ELF-1 (cell line): ENCODE measurements at places on chromosomes 4 and X.

GRCh38 chrX:101595739-101596419, 21.9 kb downstream of the ARMCX6 start:
- DNase-seq: peak; percentile 56

DNA sequence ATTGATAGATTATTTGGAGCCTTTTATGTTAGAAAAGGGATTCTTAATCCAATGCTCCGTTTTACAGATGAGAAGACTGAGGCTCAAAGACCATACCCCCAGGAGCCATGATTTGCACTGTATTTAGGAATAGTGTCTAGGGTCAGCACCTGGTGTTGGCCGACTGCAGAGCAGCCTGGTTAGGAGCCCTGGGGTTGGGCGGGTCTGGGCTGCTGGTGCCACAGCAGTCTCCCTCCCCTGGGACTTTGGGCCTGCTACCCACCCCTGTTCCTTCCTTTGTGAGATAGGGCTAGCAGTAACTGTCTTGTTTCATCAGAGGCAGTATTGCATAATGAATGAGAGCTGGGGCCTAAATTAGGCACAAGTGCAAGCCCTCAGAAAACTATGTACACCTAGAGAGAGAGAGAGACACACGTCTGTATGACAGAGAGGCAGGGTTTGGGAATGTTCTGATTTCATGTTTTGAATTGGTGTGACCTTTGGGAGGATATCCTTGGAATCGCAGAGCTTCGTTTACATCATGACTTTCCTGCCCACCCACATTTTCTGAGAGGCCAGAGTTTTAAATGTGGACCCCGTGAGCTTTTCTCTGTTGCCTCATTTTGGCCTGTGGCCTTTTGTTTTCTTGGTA, 111.7 kb downstream of the PTTG2 start:
- no peak for DNase-seq

DNA sequence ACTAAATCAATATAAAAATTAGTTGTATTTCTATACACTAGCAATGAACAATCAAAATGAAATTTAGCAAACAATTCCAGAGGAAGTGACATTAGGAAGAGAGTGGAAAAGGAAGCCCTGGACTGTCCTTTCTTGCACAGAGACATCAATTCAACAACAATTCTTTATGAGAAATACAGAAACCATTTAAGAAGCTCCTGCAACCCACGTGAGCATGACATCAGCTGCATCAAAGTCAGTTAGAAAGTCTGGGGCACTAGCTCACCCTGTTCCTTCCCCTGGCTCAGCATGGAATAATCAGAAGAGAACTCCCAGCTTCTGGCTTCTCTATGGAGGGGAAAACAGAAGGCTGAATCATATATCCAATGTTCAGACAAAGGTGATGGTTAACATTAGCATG, 48.6 kb upstream of the STARD8 start:
- no peak for DNase-seq

- DNase-seq: peak; percentile 68
Observed at GRCh38 chrX:107826238-107827029, 768 bp downstream of the MID2 start.

DNA sequence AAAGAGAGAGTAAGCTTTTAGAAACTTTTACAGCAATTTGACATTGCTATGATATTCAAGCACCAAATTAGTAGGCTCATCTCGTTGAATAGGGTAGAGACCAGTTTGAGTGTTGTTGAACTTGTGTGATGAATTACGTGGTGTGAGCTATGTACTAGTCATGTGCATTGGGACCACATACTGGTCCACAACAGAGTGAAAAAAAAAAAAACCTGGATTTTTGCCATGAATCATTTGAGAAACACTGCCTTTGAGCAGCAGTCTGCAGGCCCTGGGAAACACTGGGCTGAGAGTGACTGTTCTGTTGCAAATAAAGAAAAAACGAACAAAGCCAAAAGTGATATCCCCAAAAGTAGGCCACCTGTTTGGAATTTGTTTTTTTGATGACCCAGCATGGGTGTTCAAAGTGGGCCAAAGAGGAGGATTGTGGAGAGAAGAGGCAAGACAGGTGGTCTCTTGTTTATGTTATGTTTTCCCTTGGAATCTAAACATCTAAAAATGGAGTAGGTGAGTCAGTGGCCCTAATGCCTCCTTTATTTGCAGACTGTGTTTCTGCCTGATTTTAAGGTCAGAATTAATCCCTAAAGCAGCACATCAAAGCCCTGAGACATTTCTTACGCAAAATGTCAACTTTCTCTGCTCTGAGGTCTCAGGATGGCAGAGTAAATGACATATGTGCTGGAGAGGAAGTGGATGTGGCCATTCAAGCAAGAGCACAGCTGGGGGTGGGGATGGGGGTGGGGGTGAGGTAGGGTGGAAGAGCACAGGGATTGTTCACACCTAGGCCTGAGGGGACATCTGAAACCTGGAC, 33.5 kb downstream of the TAF7L start:
- DNase-seq: no peak

- DNase-seq: no peak
Observed at GRCh38 chrX:50860518-50860917, 46.5 kb upstream of the SHROOM4 start.

- peak; percentile 29 for DNase-seq
Observed at GRCh38 chr4:90060039-90060438, 67.2 kb upstream of the CCSER1 start.

- DNase-seq: no peak
Observed at GRCh38 chrX:111483881-111484280, 27.6 kb upstream of the SERTM2 start.

DNA sequence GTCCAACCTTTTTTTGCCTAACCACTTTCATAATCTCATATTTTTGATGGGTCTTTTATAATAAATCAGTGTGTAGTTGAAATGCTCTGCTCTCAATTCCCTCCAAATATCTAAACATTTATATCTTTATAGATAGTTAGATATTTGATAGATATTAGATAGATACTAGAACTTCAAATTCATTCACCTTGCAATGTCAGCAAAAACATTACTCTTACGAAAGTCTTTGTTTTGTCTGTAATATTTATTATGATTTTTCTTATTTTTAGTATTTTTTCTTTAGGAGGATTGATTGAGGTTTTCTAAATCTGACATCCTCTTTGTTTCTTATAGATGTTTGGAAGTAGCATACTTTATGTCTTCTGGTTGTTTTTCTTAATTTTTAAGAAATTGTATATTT, 2563.6 kb downstream of the PCDH7 start:
- no peak for DNase-seq

DNA sequence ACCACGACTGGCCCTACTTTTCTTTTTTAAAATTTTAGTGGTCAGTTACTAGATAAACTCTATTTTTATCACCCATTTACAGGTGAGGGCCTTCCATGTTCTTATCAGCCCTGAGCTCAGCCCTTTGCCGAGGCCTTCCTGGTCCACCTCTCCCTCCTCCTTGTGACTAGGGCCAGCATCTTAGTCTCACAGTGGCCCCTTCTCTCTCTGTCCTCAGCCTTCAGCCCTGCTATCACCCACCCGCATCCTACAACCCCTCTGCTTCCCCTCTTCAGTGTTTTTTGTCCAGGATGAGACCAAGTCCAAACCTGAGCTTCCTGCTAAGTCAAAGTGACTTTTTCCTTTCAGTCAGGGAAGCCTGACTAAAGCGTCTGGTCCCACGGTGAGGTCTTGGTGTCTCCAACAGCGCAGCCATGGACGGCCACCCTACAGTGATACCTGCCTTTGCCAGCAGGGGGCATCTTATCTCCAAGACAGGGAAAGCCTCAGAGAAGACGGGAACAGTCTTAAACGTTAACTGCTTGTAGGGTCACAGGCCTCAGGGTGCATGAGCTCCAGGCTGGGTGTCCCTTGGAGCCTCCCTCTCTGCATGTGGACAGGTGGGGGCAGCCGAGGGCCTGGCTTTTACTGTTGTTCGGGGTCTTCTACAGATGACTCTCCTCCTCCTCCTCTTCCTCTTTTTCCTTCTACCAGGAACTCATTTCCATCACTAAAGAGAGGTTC, 11.7 kb upstream of the GAGE10 start:
- DNase-seq: peak; percentile 91

DNA sequence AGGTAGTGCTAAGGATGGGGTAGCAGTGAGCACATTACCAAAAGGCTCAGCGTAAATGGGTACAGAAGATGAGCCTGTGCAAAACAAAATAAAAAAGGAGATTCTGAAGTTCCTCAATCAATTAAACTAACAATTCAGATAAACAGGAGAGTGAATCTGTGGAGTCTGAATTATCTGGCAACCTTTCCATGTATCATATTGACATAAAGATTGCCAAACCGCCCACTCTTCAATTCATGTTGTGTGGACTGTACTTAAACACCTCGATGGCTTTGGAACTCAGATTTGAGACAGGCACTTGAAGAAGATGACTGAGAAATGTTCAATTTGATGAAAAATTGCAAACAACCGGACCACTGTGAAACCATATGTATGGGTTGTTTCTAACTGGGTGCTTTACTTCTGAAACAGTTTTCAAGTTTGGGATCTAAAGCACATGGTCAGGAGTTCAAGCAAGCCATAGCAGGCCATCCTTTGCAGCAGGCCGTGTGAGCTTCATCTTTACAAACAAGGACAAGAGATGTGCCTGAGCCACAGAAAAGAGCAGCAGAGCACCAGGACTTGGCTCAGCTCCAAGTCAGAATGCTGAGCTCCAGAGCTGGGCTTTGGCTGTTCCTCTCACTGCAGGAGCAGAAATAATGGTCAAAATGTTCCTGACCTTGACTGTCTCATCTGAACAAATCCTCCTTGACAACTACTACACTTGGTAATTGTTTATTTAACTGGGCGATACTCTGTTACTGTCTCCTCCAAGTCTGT, 108.1 kb downstream of the MGST2 start:
- DNase-seq: no peak
